ENCODE measurements at places on chromosomes 5 and 9.
A peak's percentile ranks its signal among the peaks of the same experiment; 100 is the strongest.

DNA sequence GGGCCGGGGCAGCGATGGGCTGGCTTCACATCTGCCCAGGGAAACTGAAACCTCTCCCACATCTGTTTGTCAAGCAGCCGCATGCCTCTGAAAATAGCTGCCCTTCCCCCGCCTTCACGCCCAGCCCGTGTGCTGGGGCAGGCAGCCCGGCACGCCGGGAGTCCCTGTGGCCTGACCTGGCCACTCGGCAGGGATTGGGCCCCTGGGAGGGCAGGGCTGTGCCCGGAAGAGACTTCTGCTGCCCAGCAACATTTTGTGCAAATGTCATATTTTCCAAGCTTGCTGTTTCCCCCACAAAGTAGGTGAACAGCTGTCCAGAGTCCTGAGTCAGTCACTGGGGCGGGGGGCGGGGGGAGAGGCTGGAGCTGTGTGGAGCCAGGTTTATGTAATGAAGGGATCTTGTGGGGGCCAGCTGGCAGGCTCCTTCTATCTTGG, 8.2 kb downstream of the COL27A1 start:
- DNase-seq = no peak

GRCh38 chr9:134208310-134208841, 44.0 kb upstream of the RNU6ATAC start:
- DNase-seq = no peak

- DNase-seq = no peak
Measured at GRCh38 chr5:156042726-156043125, 284.2 kb upstream of the SGCD start.

- DNase-seq = no peak
Measured at GRCh38 chr5:154388842-154389241, 57.0 kb upstream of the SAP30L start.

DNA sequence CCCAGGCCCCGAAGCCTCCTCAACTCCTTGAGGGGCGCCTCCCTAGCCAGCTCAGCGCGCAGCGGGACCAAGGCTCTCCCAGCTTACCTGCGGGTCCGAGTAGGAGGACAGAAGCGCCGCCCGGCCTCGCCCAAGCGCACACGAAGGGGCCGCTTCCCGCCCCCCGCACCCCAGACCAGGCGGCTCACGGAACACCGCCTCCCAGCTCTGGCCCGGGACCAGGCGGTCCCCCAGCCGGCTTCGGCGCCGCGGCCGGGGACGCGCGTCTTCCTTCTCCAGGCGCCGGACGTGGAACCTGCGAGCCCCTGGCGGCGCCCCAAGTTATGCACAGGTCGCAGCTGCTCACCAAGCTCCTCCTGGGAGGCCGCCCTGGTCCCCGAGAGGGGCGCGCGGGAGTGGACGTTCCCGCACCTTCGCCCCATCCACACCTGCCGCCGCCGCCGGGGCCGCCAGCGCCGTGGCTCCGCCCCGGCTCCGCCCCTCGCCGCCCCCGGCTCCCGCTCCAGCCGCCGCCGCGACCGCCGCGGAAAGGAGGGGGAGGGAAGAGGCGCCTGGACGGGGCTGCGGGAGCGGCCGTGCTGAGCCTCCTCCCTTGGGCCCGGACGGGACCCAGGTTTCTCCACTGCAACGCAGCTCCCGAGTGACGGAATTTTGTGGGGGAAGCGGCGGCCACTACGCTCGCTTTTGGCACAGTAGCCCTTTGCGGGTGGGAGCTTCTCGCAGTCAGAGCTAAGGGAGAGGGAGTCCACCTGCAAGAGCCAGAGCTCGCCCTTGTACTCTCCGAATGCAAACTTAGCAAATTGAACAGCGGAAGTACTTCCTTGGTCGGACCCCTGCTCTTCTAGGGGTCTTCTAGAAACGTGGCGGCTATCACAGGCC, 77.5 kb upstream of the IFNE start:
- DNase-seq = peak; percentile 11

Data from stimulated activated CD8-positive, alpha-beta memory T cell treated with anti-CD3 and anti-CD28 coated beads, Interleukin-2, amount 100 ng/mL, for 1 hour (primary cell).